ENCODE measurements at places on chromosomes 12 and 14. TPM values are rescaled to one million over a fixed set of nuclear protein-coding genes. Genes with fewer than 3 reads are reported as not detected.

GRCh38 chr12:127685931-127686330 is 581.0 kb upstream of the TMEM132C start:
- DNase-seq = no peak

DNA sequence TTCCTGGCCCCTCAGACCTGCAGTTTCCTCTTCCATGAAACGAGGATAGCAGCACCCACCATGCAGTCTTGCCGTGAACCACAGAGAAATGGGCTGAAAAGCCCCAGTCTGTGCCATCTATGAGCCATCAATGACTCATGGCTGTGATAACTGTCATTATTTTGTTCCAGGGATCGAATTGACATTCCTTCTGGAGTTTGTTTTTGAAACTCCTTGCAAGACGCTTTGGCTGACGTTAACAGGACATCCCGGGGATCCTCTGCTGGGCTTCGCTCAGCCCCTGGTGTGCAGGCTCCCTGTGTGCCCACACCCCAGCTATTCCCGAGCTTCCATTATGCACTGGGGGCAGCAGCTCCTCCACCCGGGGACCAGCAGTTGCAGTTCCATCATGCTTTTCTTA is 33.8 kb downstream of the MMAB start:
- DNase-seq = no peak

DNA sequence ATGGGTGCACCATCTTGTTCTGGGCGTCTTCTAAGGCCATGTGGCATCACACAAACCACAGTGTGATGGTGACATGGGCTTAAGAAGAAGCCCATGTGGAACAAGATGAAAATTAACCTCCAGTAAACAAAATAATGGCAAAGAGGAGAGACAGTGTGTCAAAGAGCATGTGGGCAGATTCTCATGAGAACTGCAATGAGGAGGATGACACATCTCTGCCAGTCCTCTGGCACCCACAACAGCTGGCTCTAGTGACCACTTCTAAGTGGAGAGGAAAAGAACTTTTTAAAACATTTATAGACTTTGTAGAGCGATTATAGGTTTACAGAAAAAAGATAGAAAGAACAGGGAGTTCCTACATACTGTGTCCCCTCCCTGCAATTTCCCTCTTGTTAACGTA is 401.4 kb downstream of the ATP23 start:
- DNase-seq = no peak

DNA sequence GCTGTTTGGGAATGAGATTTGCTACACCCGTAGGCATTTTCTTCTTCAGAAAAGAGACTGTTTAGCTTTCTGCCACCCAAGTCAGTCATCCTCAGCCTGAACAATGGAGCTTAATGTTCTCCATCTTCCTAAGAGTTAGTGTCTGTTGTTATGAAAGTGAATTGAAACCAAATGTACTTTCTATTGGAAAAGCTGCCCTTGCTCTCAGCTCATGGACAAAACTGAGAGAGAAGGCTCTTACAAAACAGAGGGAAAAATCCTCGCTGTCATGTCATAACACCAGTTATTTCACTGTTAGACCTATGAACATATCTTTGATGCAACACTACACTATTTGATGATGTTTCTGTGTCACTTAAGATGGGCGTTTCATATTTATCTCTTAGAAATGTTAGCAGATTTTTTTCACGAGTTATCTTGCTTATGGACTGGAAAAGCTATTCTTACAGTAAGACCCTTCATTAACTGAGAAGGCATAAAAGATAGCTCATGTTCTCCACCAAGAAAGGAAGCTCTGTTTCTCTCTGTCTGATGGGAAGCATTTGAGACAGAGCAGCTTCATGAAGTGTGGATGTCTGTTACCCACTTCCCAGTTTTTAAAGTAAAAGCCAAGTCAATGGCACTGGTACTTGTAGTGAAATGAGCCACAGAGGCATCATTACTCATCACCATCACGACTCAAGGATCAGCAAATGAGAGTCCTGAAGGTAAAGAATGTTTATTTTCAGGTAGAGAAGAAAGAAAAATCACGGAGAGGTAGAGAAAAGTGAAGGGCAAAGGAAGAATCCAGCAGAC is 483.9 kb downstream of the ZFP36L1 start:
- no peak for DNase-seq

The CD163L1 gene
- 8.4 TPM for total RNA-seq

GRCh38 chr12:104347374-104348075 is 44.0 kb downstream of the EID3 start:
- no peak for DNase-seq
